ENCODE measurements at places on chromosomes 3 and 15. TPM values are rescaled to one million over a fixed set of nuclear protein-coding genes. Genes with fewer than 3 reads are reported as not detected.

The PPM1L gene
- total RNA-seq = 26.4 TPM

The SCN5A gene
- total RNA-seq = 8.2 TPM

The STRIT1 gene
- not detected for total RNA-seq

The JAGN1 gene
- 23.7 TPM for total RNA-seq

The DAZL gene
- 5.3 TPM for total RNA-seq

The CCR9 gene
- not detected for total RNA-seq

The ACKR4 gene
- total RNA-seq = not detected

The PLA1A gene
- not detected for total RNA-seq

The MANF gene
- total RNA-seq = 92.7 TPM

The IL16 gene
- total RNA-seq = not detected

The STAB1 gene
- 3.0 TPM for total RNA-seq

The ADAMTSL3 gene
- 0.87 TPM for total RNA-seq

The SLC12A8 gene
- total RNA-seq = 15.9 TPM

The FOXB1 gene
- 4.7 TPM for total RNA-seq

The GOLGA8G gene
- total RNA-seq = not detected

The CCDC9B gene
- total RNA-seq = 1.2 TPM

The AMOTL2 gene
- 96.2 TPM for total RNA-seq

The ZNF660 gene
- 6.1 TPM for total RNA-seq
